ENCODE measurements at places on chromosomes 11 and 22.

DNA sequence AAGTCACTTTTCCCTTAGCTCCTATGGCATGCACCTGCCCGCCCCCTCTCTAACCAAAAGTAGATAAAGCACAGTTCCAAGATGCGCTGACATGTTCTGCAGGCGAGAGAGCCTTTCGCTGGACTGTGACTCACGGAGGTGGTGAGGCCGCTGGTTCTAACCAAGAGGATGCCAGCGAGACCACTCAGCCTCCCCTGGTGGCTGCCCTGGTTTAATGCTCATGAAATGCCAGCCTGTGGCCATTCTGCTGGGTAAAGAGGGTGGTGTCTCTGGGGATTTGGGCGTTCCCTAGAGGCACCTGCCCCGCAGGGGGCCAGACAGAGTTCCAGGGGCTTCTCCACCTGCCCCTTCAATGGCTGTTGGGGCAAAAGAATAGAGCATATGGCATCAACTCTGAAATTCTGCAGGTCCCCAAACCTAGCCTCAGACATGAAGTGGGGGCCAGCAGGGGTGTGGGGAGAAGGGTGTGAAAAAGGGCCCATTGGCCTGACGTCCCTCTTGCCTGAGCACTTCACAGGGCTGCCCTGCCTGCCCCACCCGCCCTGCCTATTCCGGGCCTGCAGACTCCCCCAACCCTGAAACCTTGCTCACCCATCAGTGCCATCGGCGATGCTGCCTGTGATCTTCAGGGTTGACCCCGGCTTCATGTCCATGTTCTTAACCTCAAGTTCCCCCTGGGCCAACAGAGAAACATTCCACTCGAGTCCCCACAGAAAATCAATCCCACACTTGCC, 8.5 kb downstream of the LGALS2 start:
- DNase-seq = no peak

DNA sequence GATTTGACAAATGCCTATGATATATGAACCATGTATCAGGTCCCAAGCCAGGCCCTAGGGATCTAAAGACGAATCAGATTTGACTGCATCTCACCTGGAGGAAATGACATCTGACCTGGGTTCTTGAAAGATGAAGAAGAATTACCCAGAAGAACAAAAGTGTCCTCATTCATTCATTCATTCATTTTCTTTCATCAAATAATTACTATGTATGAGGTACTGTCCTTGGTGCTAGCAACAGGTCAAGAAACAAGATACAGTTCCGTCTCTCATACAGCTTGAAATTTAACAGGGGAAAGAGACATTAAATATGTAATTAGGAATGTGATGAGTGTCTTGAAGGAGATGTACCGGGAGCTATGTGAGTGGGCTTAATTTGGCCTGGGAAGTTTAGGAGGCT, 1.8 kb upstream of the APBB1 start:
- DNase-seq = no peak

DNA sequence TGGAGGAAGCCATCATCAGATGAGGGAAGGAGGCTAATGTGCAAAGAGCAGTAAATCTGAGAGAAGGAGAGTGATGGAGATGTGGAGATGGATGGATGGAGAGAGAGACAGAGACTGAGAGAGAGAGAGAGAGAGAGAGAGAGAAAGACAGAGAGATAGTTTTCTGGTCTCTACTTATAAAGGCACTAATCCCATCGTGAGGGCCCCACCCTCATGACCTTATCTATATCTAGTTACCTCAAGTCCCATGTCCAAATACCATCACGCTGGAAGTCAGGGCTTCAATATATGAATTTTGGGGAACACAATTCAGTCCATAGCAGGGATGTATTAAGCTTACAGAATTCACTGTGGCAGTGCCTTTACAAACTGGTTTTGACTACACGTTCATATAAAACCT, 21.2 kb upstream of the ELF5 start:
- no peak for DNase-seq

- DNase-seq = no peak
Measured at GRCh38 chr22:38310518-38311322, 6.5 kb downstream of the CSNK1E start.

- DNase-seq = no peak
Measured at GRCh38 chr22:48651036-48651890, 1176.4 kb downstream of the BRD1 start.

DNA sequence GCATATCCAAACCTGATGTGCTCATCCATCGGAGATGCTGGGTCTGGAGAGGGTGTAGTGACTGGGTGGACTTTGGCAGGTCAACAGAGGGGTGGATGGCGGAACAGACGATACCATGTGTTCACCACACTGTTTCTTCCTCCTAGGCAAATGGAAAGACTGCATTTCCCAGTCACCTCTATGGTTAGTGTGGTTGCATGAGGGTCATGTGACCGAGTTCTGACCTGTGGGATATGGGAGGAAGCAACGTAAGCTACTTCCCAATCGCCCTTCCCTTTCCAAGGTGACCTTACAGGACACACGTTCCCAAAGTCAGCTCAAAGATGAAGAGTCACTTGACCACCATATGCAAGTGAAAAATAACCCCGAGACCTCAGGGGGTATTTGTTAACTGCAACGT, 27.7 kb downstream of the TSPAN32 start:
- DNase-seq = no peak

GRCh38 chr11:105719073-105719822, 109.4 kb downstream of the GRIA4 start:
- DNase-seq = no peak

- no peak for DNase-seq
Measured at GRCh38 chr11:18696638-18697225, 1.8 kb upstream of the TMEM86A start.

DNA sequence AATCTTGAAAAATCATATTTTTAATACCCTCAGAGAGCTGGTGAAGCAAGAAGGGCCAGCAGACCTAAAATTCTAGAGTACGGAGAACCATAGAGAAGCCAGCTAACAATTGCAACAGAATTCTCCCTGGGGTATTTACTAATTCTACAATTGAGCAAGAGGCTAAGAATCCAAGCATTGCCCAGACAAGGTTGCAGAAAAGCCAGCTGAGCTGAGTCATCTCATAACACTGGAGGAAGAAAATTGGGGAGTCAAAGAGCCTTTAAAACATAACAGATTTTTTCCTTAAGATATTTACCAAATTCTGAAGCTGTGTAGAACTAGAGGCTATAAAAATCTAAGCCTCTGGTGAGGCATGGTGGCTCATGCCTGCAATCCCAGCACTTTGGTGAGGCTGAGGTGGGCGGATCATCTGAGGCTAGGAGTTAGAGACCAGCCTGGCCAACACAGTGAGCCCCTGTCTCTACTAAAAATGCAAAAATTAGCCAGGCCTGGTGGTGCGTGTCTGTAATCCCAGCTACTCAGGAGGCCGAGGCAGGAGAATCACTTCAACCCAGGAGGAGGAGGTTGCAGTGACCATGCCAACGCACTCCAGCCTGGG, 13.6 kb upstream of the TMEM216 start:
- no peak for DNase-seq

DNA sequence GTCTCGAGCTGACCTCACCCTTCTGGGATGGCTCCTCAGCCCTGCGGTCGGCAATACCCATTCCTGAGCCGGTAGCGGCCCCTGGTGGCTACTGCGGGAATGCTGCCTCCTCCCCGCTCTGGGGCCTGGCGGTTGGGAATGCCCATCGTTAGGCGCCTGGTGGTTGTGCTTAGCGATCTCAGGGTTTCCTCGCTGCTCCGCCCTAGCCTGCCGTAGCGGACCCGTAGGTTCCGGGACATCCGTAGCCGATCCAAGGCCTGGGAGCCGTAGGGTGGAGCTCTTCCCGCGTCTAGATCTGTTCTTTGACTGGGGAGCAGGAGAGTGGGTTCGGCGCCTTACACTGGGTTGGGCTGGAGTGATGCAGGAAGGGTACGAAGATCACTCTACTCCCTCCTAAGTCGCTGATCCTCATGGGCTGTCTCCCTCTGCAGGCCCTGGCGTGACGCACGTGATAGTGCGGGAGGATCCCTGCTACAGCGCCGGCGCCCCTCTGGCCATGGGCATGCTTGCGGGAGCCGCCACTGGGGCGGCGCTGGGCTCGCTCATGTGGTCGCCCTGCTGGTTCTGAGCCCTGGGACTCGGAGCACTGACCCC, 14.8 kb downstream of the PLEKHB1 start:
- peak; percentile 86 for DNase-seq

GRCh38 chr22:37932821-37933578, 20.4 kb downstream of the C22orf23 start:
- no peak for DNase-seq

GRCh38 chr22:50310031-50310722, 2.7 kb upstream of the PLXNB2 start:
- no peak for DNase-seq

- no peak for DNase-seq
Measured at GRCh38 chr11:79243422-79244210, 197.2 kb downstream of the TENM4 start.

DNA sequence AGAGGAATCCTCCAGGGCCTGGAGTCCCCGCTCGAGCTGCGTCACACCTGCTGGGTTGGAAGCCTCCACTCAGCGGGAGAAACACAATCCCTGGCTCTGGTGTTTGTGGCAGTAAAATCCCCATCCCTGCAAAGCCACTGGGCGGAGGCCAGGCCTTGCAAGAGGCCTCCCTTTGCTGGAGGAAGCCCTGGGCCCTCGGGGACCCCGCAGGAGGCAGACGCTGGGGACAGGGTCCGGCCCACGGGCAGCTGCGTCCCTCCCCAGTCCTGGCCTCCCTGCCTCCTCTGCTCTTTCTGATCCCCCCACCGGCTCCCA, 194.7 kb downstream of the BRD1 start:
- DNase-seq = no peak

DNA sequence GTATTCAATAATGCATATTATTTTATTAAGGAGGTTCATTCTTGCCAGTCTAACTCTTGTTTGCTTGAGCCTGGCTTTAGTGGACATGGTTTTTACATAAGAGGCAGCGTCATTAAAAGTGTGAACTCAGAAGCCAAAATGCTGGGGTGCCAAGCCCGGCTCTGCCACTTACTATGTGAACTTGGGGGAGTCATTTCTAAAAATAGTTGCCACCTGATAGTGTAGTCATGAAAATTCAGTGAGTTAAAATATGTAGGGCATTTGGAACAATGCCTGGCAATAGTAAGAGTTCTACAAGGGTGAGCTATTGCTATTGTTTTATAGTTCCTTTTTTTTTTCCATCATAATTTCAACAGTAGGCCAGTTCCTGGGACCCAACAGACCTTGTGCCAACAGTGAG, 49.9 kb downstream of the TENM4 start:
- no peak for DNase-seq

DNA sequence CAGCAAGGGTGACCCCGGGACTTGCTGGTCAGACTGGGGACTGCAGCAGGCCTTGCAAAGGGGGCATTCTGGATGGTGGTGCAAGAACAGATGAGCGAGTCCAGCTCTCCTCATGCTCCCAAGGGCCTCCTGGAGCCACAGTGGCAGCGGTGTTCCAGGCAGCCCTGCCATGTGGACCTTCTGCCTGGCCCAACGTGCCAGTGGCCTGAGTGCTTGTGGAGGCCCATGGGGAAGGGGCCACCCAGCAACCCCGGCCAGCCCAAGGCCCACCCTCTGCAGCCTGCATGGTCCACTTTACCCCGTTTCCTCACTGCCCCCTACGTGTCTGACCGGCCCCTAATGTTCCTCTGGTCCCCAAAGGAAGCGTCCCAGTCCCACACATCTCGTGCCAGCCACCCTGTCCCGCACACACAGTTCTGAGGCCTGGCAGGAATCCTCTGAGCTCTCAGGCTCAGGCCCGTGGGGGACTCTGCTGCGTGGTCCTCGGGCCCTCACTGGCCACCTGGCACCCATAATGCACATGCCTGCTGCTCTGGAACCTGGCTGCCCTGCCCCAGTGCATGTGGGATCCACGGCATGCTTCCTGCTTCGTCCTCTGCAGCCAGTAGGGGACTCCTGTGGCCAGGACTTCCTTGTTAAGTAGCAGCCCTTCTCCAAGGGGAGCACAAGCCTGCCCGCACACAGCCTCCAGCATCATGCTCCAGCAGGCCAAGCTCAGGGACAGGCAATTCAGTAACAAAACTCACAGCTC, 85.5 kb downstream of the DGCR2 start:
- no peak for DNase-seq
